ENCODE measurements at places on chromosomes 5 and 9.

GRCh38 chr5:15787681-15788080 is 287.7 kb downstream of the FBXL7 start:
- no peak for DNase-seq

DNA sequence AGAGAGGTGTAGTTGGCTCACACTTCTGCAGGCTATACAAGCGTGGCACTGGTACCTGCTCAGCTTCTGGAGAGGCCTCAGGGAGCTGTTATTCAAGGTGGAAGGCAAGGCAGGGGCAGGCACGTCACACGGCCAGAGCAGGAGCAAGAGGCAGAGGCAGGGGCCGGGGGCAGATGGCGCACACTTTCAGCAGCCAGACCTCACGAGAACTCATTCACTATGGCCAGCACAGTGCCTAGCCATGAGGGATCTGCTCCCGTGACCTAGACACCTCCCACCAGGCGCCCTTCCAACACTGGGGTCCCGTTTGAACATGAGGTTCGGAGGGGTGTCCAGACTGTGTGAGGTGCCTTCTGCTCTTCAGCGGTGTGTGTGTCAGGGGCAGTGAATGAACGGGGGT is 71.0 kb upstream of the FCN1 start:
- DNase-seq = no peak

GRCh38 chr5:75566710-75567309 is 44.4 kb upstream of the ANKDD1B start:
- DNase-seq = peak; percentile 9

DNA sequence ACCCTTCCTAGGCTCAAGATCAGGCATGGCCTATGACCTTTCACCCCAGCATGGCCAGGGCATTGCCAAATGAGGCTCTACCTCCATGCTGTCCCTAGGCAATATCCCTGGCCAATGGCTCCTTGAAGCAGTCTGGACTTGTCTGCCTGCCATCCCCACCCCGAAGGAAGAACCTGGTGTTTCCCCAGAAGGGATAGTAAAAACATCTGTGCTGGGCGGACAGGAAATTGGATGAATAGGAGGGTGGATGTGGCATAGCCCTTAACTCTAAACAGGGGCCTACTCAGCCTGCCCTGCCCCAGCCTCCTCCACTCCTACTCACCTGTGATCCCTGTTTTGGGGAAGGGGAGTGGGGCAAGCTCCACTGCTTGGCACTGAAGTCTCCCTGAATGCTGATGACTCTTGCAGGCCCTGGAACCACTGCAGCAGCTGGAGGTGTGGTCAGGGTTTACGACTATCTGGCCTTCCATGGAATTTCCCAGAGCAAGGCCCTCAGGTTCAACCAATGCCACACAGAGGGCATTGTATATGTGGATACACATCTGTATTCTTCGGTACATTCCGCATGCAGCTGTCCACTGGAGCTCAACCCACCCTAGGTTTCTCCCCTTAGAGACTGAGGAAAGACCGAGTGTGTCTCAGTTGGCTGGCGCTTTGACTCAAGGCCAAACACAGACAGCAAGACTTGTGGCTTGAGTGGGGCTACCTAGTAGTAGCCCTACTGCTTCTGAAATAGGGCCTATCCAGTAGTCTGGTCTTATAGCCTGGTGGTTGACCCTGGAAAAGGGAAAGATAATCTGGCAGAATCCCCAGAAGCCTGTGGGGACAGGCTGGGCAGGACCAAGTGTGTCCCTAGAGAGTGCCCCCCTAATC is 6.4 kb upstream of the P4HA2 start:
- DNase-seq = no peak

DNA sequence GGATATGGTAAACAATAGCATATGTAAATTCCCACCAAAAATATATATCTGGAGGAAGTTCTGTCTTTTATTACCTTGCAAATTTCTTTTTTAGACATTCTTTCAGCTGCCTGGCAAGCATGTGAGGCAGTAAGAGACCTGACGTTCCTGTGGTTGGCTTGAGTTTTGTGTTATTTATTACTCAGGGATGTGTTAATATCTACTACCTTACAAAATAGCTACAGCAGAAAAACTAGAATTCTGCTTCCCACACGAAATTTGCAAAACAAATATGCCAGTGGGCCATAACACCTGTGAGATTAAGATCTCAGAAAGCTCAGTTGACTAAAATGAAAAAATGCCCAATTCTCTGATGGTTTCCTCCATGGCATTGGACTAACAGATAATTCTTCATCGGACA is 274.2 kb downstream of the TMEM167A start:
- DNase-seq = no peak

- DNase-seq = no peak
These were observed 259.9 kb upstream of the TARS1 start for GRCh38 chr5:33180900-33181299.

GRCh38 chr9:93306081-93306480 is 122.1 kb downstream of the WNK2 start:
- DNase-seq = no peak

DNA sequence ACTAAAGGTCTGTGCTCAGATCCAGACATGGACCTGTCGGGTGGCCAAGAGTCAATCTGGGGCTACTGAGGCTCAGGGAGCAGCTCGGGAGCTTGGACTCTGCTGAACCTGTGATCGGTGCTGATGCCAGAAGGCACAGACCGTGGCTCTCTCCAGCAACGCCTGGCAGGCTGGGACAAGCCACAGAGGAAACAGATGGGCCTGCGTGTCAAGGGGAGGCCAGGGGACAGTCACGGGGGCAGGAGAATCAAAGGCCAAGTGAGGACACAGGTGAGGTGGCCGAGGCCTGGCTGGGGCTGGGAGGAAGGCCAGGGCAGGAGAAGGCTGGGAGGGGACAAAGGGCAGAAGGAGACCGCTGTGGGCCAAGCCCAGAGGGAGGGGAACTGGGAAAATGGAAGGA is 43.4 kb downstream of the EPB41L4B start:
- DNase-seq = no peak

DNA sequence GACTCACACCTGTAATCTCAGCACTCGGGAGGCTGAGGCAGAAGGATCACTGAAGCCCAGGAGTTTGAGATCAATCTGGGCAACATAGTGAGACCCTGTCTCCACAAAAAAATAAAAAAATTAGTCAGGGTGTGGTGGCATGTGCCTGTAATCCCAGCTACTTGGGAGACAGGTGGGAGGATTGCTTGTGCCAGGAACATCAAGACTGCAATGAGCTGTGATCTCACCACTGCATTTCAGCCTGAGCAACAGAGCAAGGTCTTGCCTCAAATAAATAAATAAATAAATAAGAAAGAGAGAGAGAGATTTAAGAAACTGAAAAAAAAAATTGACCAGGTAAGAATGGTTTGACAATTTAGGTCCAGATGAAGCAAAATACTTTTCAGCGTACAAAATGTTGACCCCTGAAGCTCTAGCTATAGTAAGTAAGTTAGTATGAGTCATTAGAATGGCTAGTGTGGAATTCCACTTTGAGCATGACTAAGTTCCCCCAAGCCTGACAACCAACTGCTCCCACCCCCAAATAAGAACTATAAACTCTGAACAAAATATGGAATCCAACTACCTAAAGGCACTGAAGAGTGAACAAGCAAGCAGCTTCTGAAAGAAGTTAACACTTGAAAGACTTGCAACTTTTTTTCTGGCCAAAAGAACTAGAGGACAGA is 217.8 kb upstream of the TLE4 start:
- DNase-seq = no peak

GRCh38 chr5:135835766-135836165 is 1.3 kb downstream of the SLC25A48 start:
- DNase-seq = no peak

DNA sequence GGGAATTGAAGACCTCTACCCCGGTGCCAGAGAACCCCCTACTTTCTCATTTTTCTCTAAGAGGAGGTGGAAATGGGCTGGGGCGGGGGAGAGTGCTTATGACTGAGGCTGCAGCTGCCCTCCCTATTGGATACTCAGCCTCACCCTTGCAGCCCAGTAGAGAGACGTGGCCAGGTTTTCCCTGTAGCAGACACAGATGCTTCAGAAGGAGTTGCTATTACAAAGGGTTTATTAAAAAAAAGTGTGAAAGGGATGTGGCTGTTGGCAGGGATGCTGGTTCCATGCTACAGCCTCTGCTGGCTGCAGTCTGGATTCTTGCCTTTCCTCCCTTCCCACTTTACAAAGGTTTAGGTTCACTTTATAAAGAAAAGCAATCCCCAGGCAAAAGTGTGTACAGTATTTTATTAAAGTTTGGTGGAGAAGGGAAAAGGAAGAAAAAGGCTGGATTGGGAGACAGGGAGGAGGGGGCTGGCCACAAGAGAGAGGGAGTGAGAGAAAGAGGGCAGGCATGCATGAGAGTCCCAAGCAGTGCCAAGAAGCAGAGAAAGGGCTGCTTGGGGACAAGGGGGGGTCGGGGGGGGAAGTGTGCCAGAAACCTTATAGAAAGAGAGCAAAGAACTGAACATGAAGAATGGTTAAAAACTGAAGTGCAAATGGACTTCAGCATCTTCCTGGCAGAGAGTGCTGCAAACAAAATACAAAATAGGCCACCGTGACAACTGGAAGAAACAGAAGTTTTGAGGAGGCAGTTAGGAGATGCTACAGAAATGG is 29.5 kb upstream of the NFIB start:
- no peak for DNase-seq

DNA sequence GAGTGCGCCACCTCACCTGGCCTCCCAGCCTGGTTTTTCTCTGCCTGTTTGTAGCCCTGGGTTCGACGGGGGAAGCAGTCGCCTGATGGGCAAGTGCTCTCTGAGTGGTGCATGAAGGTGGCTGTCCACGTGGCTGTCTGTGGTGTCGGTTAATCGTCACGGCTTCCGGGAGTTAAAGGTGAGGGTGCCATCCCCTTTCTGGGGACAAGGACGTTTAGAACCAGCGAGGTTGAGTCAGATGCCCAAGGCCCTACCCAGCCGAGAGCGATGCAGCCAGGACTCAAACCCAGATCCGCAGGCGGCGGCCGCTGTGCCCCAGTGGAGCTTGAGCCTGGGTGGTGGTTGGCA is 47.7 kb downstream of the RXRA start:
- no peak for DNase-seq

- no peak for DNase-seq
These were observed 37.9 kb upstream of the OCLN start for GRCh38 chr5:69454460-69455249.

DNA sequence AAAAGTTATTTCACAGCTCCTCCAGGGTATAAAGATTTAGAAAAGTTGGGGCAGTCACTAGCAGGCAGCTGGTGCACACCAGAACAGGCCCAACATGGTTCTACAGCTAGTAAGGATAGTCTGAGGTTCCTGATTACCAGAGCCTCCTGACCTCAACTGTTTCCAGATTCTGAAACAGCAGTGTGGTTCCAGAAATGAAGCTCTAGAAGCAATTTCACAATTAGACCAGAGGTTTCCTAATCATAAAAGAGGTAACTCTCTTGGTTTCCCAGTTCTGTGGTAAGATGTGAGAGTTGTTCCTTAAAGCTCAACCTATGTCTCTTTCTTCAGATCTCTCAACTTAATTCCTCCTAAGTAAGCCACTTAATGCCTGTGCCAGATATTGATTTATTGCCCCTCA is 11.9 kb downstream of the AGTPBP1 start:
- no peak for DNase-seq

- DNase-seq = no peak
These were observed 319.2 kb upstream of the MPDZ start for GRCh38 chr9:13598738-13599137.

DNA sequence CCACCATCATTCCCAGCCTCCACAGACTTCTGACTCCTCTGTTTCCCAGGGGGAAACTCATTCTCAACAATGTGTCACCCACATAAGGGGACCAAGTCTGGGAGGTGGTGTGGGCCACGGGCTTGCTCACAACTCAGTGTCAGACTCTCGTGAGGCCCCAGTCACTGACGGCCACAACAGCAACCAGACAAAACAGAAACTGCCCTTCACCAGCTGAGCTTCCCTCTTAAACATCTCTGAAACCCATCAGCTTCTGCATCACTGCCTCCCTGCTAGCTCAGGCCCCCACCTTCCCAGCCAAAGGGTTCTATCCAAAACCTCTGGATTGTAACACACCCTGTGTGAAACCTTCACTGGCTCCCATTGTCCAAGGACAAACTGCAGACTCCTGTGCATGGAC is 273.4 kb downstream of the CDK5RAP2 start:
- no peak for DNase-seq

- DNase-seq = no peak
These were observed 112.7 kb downstream of the RORB start for GRCh38 chr9:74609671-74610405.

- no peak for DNase-seq
These were observed 253.8 kb downstream of the CDK5RAP2 start for GRCh38 chr9:120326049-120326693.

- peak; percentile 21 for DNase-seq
These were observed 659 bp downstream of the RAI14 start for GRCh38 chr5:34656700-34657273.

- no peak for DNase-seq
These were observed 67.3 kb upstream of the RXRA start for GRCh38 chr9:134258828-134259546.

DNA sequence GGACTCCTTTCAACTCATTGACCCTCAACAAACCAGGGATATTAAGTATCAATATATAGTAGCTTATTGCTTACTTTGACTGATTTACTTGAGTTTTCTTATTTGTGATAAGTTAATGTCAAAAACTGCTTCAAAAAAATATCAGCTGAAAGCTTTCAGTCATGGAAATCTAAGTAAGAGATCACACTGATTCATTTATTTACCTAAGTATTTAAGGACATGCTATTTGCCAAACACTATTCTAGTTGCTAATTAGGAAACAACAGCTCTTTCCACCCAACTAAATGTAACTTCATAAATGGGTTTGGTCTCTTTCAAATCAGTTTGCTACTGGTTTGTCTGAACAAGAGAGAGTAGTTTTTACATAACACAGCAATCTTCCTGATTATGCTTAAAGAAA is 48.2 kb downstream of the CHD1 start:
- DNase-seq = no peak

- DNase-seq = no peak
These were observed 116.5 kb downstream of the SLC1A3 start for GRCh38 chr5:36722900-36723299.

DNA sequence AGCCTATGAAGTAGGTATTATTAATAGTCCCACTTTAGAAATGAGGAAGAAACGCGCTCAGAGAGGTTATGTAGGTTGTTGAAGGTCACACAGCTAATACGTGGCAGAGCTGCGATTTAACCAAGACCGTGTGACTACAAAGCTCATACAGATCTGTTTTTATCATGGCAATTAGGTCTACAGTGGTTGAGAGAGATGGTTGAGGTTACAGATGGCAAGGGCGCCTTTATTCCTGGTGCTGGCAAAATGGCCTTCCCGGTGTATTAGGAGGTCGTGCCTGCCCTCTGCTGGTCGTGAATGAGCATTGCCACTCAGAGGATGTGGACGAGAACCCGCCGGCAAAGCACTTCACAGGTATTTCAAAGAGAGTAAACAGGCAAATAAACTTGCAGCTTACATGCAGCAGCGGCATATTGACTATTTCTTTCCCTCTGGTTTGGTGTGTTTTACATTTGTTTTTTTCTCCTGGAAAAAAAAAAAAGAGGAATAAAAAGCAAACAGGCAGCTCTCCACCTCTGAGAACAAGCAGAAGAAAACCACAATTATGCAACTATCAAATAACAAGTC is 65.3 kb upstream of the EGFLAM start:
- peak; percentile 43 for DNase-seq

All from GM12891 (cell line).